ENCODE measurements at places on chromosomes 4 and X. TPM values are rescaled to one million over a fixed set of nuclear protein-coding genes. Genes with fewer than 3 reads are reported as not detected.

DNA sequence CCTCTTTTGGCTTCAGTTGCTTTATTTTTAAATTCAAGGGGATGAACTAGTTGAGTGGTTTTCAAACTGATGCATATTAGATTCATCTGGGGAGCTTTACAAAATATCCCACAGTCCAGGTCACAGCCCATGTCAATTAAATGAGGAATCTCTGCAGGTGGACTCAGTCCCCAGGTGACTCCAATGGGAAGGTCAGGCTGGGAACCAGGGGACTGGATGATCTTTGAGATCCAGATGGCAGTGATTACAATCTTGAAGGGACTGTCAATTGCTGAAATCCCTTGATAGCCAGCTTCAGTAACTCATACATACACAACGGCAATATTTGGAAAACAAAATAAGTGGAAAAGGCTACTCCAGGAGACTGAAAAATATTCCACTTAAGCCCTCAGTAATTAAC lies 7.0 kb downstream of the ADH1B start:
- DNase-seq, result no peak

- DNase-seq, result no peak
These were observed 20.5 kb upstream of the BLTP1 start for GRCh38 chr4:122131562-122132157.

- no peak for DNase-seq
These were observed 2.0 kb upstream of the USO1 start for GRCh38 chr4:75722417-75722816.

- no peak for DNase-seq
These were observed 322.8 kb upstream of the DIAPH2 start for GRCh38 chrX:96361844-96362243.

DNA sequence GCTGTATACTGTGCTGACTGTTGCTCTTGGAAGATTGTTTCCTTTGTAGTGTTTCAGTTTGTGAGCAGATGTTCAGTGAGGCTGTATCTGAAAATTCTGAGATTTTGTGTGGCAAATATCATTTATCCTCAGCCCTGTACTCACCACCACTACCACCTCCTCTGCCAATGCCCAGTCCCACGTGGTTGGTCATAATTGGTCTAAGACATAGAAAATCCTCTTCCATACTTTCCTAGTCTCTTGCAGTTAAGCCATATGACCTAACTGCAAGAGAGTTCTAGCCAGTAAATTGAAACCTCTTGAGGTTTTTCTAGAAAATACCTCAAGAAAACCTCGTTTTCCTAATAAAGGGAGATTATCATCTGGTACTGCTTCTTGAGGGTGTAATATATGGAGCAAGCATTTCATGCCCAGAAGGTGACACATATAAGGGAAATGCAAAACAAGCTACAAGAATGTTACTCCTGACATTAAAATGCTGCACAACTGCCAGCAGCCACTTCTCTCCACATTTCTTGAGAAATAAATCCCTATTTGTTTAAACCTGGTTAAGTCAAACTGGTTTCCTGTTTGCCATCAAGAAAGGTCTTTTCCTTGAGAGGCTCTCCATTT lies 32.8 kb downstream of the ABCE1 start:
- no peak for DNase-seq

GRCh38 chr4:57064811-57065711 lies 45.1 kb downstream of the IGFBP7 start:
- no peak for DNase-seq

DNA sequence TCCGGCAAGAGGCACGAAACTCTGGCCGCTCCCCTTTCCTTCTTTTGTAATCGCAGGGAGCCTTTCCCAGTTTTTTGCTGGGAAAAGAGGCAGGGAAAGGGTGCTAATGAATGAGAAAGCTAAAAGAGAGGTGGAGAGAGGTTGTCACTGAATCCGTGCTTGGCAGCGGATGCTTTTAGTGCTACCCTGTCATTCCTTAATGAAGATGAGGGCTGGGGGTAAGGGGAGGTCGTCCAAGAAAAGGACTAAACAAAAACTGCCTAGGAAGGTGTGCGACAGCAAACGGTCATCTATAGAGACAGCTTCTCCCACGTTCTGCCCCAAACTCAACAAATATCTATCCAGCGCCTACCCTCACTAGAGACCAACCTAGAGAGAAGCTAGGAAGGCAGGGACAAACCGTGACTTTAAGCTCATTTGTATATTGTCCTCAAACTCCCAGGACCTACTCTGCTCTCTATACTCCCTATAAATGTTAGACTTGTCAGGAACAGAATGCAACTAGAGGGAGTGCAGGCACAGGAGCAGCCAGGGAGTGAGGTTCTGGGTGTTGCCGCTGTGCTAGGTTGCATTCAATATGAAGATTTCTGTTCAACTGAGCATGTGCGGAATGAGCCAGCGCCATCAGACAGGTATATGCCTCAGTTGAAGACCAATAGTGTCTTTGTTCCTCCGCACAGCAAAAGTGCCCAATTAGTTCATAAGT lies 777 bp upstream of the CASK start:
- DNase-seq, result no peak

DNA sequence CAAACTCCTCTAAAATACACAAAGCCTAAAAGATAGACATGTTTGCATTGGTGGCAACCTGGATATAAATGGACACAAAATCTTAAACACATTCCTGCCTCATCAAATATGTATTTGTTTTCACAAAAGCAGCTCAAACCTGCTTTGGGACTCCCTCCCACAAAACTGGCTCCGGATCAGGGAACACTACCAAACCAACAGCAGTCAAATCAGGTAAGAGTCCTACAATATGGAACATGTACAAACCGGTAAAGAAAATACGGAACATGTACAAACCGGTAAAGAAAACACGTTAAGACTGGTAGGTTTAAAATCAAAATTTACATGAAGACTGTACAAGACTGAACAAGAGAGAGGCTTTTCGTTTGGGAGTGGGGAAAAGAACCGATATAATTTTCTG lies 4.3 kb downstream of the AMTN start:
- DNase-seq, result no peak

GRCh38 chr4:52576961-52577623 lies 82.0 kb downstream of the USP46 start:
- DNase-seq, result no peak

DNA sequence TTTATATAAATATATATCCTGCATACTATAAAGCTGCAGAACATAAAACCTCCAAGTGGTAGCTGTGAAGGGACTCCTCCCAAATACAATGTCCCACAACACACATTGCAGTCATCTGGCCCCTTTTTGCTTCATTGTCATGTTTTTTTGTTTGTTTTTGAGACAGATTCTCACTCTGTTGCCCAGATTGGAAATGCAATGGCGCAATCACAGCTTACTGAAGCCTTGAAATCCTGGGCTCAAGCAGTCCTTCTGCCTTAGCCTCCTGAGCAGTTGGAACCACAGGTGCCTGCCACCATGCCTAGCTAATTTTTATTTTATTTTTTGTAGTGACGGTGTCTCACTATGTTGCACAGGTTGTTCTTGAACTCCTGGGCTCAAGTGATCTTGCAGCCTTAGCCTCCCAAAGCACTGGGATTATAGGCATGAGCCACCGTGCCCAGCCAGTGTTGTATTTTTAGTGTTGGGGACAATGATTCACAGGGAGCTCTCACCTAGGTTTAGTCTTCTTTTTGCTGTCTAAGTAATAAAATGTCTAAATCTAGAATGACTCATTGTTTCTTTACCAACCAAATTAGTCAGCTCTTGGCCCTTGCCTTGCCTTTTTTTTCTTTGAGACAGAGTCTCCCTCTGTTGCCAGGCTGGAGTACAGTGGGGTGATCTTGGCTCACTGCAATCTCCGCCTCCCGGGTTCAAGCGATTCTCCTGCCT lies 24.0 kb upstream of the XIAP start:
- DNase-seq, result no peak

- no peak for DNase-seq
These were observed 175.2 kb upstream of the ADAMTS3 start for GRCh38 chr4:72744103-72744725.

The CT45A1 gene
- not detected for total RNA-seq

The RTL9 gene
- not detected for total RNA-seq
